Naive B cell (primary cell): ENCODE measurements at places on chromosomes 6 and 20.

DNA sequence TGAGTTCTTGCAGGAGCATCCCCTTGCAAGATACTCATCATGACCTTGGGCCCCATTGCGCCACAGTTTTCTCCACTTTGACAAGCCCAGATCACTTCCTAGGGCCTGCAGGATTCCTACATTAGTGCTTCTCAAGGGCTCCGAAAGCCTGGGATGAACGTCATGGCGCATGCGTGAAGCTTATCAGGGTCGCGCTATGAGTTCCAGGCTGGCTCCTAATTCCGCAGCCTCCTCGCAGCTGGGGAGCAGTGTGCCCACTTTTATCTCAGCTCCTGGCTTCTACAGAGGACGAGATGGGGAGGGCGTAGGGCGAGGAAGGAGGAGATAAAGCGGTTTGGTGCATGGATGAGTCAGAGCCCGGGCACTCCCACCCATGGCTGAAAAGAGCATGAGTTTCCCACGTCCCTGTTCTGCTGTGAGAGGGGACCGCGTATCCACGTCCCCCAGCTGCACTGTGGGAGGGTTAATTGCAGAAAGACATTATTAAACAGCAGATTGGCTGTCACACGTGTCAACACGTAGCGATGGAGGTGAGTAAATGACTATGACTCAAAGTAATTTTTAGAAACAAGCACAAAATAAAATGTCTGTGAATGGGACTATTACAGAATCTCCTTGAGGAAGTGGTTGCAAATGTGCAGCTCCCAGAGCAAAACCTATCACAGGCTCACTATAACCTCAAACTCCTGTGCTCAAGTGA is 72.9 kb upstream of the DSP start:
- H3K4me3 ChIP-seq, result no peak overlapping the region
- DNase-seq, result no peak
- no peaks in the 10 kb centered on the region for H3K36me3 ChIP-seq
- H3K27ac ChIP-seq, result no peak overlapping the region

DNA sequence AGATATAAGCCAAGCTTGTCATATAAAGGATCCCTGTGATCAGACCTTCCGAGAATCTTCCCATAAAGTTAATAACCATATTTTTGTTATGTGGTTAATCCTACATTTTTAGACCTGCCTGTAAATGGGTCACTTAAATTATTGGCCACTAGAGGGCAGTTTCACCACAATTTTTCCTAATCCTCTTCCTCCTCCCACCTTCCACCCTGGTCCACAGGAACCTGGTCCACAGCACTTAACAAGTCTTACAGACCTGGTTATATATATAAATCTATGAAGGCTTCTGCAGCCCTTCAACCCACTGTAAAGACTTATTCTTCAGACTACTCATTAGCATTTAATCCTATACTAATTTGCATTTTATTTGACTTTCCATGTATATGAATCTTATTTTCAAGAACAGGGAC is 28.3 kb downstream of the MRS2 start:
- no peaks in the 10 kb centered on the region for H3K4me1 ChIP-seq
- no peak overlapping the region for H3K27ac ChIP-seq
- no peaks in the 10 kb centered on the region for H3K36me3 ChIP-seq
- no peaks in the 10 kb centered on the region for H3K27me3 ChIP-seq

GRCh38 chr6:106540907-106541306 is 88.4 kb downstream of the RTN4IP1 start:
- no peak overlapping the region for H3K4me3 ChIP-seq
- H3K27ac ChIP-seq, result no peak overlapping the region
- H3K4me1 ChIP-seq, result peaks cover 36% of the 10 kb centered on the region

DNA sequence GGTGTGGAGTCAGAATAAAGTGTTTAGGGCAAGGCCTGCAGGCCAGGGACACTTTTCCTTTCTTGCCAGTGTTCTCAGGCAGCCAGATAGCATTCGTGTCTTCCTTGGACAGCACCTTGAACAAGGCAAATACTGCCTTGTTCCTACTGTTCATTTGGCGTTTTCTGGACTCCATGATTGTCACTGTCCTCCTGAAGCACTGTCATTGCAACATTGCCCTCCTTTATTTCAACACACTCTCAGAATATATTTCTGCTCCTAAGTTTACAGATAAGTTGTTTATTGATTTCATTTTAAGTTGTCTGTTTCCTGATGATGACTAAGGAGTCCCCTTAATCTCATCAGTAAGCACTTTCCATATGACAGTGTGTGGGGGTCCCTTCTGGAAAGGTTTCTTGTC is 15.1 kb upstream of the DEF6 start:
- H3K4me3 ChIP-seq, result no peak overlapping the region
- peaks cover 11% of the 10 kb centered on the region for H3K4me1 ChIP-seq
- no peaks in the 10 kb centered on the region for H3K27me3 ChIP-seq
- H3K27ac ChIP-seq, result no peak overlapping the region
- DNase-seq, result no peak

- H3K4me1 ChIP-seq, result no peaks in the 10 kb centered on the region
- no peak overlapping the region for H3K27ac ChIP-seq
- no peak for DNase-seq
- peaks cover 8% of the 10 kb centered on the region for H3K27me3 ChIP-seq
- no peaks in the 10 kb centered on the region for H3K36me3 ChIP-seq
- no peak overlapping the region for H3K4me3 ChIP-seq
These were observed 14.1 kb upstream of the PFDN4 start for GRCh38 chr20:54193817-54194216.

DNA sequence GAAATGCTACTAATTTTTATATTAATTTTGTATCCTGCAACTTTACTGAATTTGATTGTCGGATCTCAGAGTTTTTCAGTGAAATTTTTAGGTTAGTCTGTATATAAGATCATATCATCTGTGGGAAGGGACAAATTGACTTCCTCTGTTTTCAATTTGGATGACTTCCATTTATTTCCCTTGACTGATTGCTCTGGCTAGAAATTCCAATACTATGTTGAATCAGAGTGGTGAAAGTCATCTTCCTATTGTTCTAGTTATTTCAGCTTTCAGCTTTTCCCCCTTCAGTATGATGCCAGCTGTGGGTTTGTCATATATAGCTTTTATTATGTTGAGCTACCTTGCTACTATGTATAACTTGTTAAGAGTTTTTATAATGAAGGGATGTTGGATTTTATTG is 771.2 kb downstream of the KIF16B start:
- no peak overlapping the region for H3K4me3 ChIP-seq
- peaks cover 7% of the 10 kb centered on the region for H3K36me3 ChIP-seq
- H3K27me3 ChIP-seq, result peaks cover 5% of the 10 kb centered on the region
- no peak for DNase-seq

- no peak overlapping the region for H3K4me3 ChIP-seq
- H3K27me3 ChIP-seq, result peaks cover 5% of the 10 kb centered on the region
- no peak overlapping the region for H3K27ac ChIP-seq
- no peaks in the 10 kb centered on the region for H3K4me1 ChIP-seq
These were observed 100.5 kb downstream of the EYA4 start for GRCh38 chr6:133341607-133342158.

- H3K27ac ChIP-seq, result no peak overlapping the region
- no peaks in the 10 kb centered on the region for H3K36me3 ChIP-seq
- DNase-seq, result no peak
- no peak overlapping the region for H3K4me3 ChIP-seq
These were observed 547.8 kb downstream of the PTPRT start for GRCh38 chr20:42641886-42642285.

DNA sequence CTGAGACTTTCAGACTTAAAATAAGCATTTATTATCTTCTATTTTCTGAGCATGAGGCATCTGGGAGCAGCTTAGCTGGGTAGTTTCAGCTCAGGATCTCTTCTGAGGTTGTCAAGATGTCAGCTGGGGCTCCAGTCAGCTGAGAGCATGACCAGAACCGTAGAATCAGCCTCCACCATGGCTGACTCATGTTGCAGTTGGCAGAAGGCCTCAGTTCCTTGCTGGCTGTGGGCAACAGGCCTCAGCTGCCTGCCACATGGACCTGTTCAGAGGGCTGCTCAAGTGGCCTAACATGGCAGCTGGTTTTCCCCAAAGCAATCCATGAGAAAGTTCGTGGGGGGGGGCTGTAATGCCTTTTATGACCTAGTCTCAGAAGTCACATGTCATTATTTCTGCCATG is 142.3 kb downstream of the LY86 start:
- no peak for DNase-seq
- H3K36me3 ChIP-seq, result peaks cover 2% of the 10 kb centered on the region
- no peak overlapping the region for H3K27ac ChIP-seq
- H3K4me3 ChIP-seq, result no peak overlapping the region
- peaks cover 2% of the 10 kb centered on the region for H3K4me1 ChIP-seq
- H3K27me3 ChIP-seq, result peaks cover 38% of the 10 kb centered on the region

- H3K4me3 ChIP-seq, result no peak overlapping the region
- DNase-seq, result no peak
- H3K27me3 ChIP-seq, result no peaks in the 10 kb centered on the region
- no peaks in the 10 kb centered on the region for H3K36me3 ChIP-seq
- H3K27ac ChIP-seq, result no peak overlapping the region
These were observed 70.4 kb upstream of the SLC2A12 start for GRCh38 chr6:134122775-134123174.

- no peak overlapping the region for H3K4me3 ChIP-seq
- DNase-seq, result no peak
- no peak overlapping the region for H3K27ac ChIP-seq
- peaks cover 15% of the 10 kb centered on the region for H3K27me3 ChIP-seq
- no peaks in the 10 kb centered on the region for H3K36me3 ChIP-seq
These were observed 140.9 kb downstream of the RNF144B start for GRCh38 chr6:18527836-18528743.

DNA sequence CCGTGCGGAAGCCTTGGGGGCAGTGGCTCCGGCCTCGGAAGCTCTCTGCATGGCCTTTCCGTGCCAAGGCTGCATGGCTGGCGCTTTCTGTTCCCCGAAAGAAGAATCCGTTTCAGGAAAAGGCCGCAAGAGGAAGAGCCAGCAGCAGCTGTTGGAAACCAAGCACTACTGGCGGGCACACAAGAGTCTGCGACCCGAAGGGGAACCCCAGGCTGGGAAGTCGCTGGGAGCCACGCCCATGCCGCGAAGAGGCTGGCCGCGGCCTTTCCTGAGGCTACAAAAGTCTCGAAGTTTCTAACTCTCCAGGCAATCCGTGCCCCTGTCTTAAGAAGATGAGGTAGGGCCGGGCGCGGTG is at the start of gene CGAS:
Gene CGAS, minus strand, starts transcription at position 191 of the 355 bp plus-strand sequence. Its CDS starts 116 bp downstream, at position 75.
- peak within 1 kb of the TSS; percentile 94 for H3K4me3 ChIP-seq
- DNase-seq, result peak; percentile 65
- H3K27ac ChIP-seq, result peak within 1 kb of the TSS; percentile 94

DNA sequence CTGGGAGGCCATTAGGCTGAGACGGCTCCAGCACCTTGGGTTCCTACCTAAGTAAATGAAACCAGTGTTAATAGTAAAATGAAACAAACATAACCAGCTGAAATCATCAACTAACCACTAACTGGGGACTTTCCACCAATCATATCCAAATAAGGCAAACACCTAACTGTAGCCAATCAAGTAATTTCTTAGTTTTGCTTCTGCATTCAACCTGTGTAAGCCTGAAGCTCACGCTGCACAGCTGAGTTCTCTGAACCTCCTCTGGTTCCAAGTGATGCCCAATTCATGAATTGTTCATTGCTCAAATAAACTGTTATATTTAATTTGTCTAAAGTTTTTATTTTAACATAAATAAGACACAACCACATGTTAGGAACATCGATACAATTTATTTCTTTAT is 22.5 kb downstream of the KLHL32 start:
- no peaks in the 10 kb centered on the region for H3K36me3 ChIP-seq
- no peaks in the 10 kb centered on the region for H3K4me1 ChIP-seq
- peak overlapping the region; percentile 57 for H3K27ac ChIP-seq
- H3K27me3 ChIP-seq, result no peaks in the 10 kb centered on the region
- no peak overlapping the region for H3K4me3 ChIP-seq

DNA sequence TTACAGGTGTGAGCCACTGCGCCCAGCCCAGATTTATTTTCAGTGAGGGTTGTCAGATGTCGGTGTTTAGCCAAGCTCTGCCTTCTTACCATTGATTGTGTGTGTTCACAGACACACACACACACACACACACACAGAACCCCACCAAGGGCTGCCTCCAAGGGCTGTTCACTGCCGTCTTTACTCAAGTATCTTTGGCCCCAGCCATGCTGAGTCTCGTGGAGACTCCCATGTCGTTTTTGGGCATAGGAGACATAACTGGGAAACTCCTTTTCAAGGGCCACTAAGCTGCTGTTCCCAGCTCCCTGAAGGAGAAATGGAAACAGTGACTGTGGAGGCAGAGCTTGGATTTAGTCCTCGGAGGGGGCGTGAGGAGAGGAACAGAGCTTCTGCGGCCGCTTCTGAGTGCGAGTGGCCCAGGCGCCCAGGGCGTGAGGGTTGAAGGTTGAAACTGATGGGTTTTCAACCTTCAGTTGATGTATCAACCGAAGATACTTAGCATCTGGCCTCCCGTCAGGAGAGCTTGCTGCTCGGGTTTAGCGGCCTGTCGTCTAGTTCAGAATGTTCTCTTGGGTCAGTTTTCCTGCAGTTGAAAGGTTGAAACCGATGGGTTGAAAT is 243.6 kb downstream of the TTLL2 start:
- H3K36me3 ChIP-seq, result no peaks in the 10 kb centered on the region
- no peaks in the 10 kb centered on the region for H3K4me1 ChIP-seq
- no peak for DNase-seq
- H3K27me3 ChIP-seq, result no peaks in the 10 kb centered on the region
- no peak overlapping the region for H3K27ac ChIP-seq

- peaks cover 35% of the 10 kb centered on the region for H3K4me1 ChIP-seq
- no peak for DNase-seq
- no peak overlapping the region for H3K27ac ChIP-seq
- H3K36me3 ChIP-seq, result peaks cover 7% of the 10 kb centered on the region
- no peak overlapping the region for H3K4me3 ChIP-seq
- no peaks in the 10 kb centered on the region for H3K27me3 ChIP-seq
These were observed 6.0 kb downstream of the RARS2 start for GRCh38 chr6:87583822-87584221.

GRCh38 chr20:38196592-38196991 is 31.5 kb upstream of the TGM2 start:
- no peak overlapping the region for H3K4me3 ChIP-seq
- no peak overlapping the region for H3K27ac ChIP-seq
- H3K36me3 ChIP-seq, result no peaks in the 10 kb centered on the region
- no peak for DNase-seq
- peaks cover 21% of the 10 kb centered on the region for H3K27me3 ChIP-seq

DNA sequence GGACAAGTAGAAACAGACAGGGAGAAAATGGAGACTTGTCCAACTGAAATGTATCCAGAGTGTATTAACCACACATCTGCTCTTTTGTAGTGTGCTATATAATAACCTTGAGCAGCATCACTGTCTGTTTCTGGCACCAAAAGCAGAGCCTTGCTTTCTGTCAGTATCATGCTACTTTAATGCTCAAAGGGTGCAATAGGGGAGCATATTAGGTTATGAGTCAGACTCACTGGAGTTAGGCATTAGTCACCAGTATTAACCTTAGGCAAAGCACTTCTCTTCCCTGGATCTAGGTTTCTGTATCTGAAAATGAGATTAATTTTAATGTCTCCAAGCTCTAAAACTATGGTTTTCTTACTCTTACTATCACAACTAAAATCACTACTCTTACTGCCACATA is 280.1 kb downstream of the TFAP2B start:
- no peak overlapping the region for H3K27ac ChIP-seq
- no peak overlapping the region for H3K4me3 ChIP-seq
- no peaks in the 10 kb centered on the region for H3K36me3 ChIP-seq

- no peak overlapping the region for H3K4me3 ChIP-seq
- H3K4me1 ChIP-seq, result no peaks in the 10 kb centered on the region
- H3K36me3 ChIP-seq, result no peaks in the 10 kb centered on the region
- H3K27me3 ChIP-seq, result no peaks in the 10 kb centered on the region
- DNase-seq, result no peak
These were observed 298.6 kb downstream of the UBE3D start for GRCh38 chr6:82767037-82767436.
